Stimulated activated CD8-positive, alpha-beta memory T cell treated with anti-CD3 and anti-CD28 coated beads, Interleukin-4, amount 100 ng/mL, for 1 hour (primary cell): ENCODE measurements at places on chromosomes 2 and 18.

DNA sequence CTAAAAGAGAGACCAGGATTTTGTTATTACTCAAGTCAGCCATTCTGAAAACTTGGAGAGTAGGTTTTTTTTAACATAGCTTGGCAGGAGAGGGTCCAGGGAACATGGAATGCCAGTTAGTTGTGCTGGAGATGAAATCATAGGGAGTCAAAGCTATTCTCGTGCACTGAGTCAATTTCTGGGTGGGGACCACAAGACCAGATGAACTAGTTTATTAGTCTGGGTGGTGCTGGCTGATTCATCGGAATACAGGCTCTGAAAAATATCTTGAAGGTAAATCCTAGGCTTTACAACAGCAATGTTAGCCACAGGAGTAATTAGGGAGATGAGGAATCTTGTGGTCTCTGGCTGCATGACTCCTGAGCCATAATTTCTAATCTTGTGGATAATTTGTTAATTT is 921.4 kb downstream of the TRIB2 start:
- DNase-seq: no peak

- no peak for DNase-seq
These were observed 113.1 kb downstream of the ZNF532 start for GRCh38 chr18:58977801-58978200.

GRCh38 chr2:42101206-42102023 is 53.6 kb downstream of the PKDCC start:
- no peak for DNase-seq

DNA sequence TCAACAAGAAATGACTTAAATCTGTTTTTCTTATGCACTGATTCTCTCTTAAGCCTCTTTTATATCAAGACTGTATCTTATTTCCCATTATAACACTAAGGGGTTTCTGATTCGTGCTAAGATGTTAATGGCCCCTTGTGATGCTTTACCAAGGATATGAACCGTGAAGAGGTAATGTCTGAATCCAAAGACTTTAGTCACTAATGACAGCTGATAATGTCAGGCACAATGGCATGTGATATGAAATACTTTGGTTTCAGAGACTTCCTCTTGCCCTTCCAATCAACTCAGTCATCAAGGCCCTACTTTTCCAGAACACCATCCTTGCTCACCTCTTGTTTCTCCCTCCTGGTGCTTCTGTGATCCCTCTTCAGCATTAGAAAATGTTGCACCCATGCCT is 262.8 kb downstream of the KCNE4 start:
- DNase-seq: no peak

DNA sequence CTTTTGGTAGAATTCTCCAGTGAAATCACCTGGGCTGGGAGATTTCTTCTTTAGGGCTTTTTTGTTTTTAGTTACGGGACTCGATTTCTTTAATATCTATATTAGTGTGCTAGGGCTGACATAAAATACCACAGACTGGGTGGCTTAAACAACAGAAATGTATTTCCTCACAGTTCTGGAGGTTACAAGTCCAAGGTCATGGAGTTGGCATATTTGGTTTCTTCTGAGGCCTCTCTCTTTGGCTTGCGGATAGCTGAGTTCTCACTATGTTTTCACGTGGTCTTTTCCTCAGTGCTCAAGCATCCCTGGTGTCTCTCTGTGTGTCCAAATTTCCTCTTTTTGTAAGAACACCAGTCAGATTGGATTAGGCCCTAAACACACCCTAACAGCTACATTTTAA is 208.5 kb upstream of the DTNA start:
- no peak for DNase-seq

DNA sequence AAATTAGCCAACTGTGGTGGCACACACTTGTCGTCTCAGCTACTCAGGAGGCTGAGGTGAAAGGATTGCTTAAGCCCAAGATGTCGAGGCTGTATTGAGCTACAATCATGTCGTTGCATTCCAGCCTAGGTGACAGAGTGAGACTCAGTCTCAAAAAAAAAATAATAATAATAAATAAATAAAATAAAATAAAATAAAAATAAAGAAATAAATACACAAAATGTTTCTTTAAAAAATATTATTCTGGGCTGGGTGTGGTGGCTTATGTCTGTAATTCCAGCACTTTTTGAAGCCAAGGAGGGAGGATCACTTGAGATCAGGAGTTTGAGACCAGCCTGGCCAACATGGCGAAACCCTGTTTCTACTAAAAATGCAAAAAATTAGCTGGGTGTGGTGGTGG is 272.8 kb downstream of the AGPS start:
- DNase-seq: no peak

DNA sequence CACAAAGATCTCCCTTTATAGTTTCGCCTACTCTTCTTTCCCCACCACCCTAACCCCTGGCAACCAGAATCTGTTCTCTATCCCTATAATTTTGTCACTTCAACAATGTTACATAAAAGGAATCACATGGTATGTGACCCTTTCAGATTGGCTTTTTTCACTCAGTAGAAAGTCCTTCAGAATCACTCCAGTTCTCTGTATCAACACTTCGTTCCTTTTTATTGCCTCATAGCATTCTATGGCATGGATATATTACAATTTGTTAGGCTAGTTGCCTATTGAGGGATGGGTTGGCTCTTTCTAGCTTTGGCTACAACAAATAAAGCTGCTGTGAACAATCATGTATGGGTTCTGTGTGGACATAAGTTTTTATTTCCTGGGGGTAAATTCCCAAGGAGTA is 163.1 kb downstream of the RPIA start:
- DNase-seq: no peak

- DNase-seq: no peak
These were observed 254.2 kb downstream of the AGPS start for GRCh38 chr2:177646791-177647190.

- DNase-seq: no peak
These were observed 89.1 kb downstream of the ATAD2B start for GRCh38 chr2:23837871-23838270.

DNA sequence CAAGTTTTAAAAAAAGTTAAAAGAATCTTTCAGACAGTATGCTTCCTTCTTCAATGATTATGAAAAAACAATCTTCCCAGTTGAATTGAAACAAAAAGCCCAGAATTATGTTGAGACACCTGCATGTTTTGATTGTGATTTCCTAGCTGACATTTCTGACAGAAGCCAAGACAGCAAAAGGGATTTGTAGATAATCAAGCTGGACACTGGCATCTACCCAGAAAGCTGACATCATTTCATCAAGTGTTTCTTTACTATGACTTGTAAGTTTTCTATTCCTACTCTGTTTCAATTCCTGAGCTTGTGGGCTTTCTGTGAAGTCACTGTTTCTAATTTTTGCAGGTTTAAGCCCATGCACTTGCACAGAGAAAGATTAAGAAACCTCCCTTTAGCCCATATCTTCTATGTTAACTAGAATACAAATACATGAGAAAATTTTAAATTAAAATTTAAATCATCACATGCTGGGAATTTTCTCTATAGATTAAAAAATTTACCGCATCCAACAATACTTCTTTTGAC is 82.9 kb upstream of the CCDC85A start:
- DNase-seq: no peak

DNA sequence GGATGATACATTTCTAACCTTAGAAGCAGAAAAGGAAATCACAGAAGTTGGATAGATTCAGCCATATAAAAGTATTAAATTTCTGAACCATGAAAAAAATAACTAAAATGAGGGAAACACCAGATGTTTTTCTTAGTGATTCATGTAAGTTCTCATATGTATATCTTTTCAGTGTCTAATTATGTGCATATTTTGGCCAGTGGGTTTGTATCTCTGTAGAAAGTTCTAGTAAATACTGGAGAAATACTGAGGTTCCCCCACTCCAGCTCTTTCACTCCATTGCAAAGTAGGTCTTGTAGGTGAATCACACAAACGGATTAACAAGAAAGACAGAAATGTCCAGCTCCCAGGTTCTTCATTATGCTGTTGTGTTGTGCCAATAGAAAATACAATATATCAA is 222.3 kb downstream of the NEDD4L start:
- no peak for DNase-seq
